Body of pancreas (tissue), 4 donors: ENCODE measurements at places on chromosomes 7 and 10. TPM values are rescaled to one million over a fixed set of nuclear protein-coding genes. Genes with fewer than 3 reads are reported as not detected.

DNA sequence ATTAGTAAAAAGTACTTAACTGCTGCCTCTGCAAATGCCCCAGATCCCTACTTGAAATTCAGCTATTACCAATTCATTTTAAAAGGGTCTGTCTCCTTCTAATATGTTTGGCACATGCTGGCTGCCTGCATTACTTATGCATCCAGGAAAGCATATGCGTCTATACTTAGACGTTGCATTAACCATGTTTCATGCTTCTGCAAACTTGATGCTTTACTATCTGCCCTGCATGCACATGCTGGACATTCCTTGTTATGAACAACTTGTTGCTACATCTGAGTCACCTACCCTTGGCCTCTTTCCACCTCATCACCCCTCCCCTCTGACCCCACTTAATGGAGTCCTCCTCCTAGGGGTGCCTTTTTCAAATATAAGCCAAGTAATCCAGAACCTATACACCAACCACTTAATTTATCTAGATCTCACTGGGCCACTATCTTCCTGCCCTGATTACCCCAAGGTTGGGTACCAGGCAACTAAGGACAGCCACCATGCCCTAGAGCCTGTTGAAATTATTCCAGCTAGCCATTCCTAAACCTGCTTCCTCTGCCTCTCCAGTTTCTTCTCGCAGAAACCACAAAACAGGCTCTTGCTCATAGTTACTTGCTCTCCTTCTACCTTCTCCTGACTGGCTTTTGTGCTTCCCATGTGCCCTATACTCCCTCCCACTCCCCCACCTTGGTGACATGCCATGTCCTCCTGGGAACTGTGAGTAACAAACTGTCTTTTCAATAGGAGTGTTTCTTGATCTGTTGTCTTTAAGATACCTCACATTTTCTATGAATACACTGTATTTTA, 1187.9 kb downstream of the REEP3 start:
- no peak for DNase-seq

- no peak for DNase-seq
Measured at GRCh38 chr7:142798451-142799436, 28.0 kb downstream of the PRSS2 start.

GRCh38 chr10:96513305-96513697, 425 bp downstream of the TLL2 start:
- no peak for DNase-seq

DNA sequence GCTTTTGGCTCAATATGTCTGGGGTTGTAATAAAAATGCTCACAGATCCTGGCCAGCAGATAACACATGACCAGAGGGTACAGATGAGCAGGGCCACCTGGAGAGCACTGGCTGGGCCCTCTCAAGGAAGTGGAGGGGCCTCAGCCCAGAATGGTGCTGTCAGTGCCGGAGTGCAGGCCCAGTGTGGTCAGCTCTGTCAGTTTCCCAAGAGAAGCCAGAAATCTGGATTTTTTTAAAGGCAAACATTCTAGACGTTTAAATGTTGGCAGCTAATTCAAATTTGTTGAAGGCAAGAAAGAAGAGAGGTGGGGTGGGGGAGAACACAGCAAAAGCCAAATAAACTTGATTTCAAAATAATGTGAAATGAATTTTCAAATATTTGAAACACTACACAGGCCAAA, 2.0 kb downstream of the C10orf105 start:
- DNase-seq: no peak

DNA sequence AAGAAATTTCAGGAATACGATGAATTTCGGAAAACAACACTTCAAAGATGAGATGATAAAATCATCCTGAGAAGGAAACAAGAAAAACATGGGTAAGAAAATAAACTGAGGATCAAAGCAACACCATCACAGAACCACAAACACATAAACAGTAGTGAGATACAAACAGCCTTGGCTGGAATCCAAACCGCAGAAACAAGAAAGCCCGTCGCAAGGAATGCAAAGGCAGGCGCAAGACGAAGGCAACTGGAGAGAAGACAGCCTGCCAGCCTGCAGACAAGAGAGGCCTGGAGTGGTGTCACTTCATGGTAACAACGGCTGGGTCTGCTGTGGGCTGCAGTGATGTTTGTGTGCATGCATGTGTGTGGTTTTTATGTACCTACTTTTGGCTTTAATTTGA, 61.8 kb upstream of the DRGX start:
- DNase-seq: no peak

The PRPS1L1 gene
- total RNA-seq: not detected

GRCh38 chr7:142800699-142801260, 30.0 kb downstream of the PRSS2 start:
- DNase-seq: no peak

DNA sequence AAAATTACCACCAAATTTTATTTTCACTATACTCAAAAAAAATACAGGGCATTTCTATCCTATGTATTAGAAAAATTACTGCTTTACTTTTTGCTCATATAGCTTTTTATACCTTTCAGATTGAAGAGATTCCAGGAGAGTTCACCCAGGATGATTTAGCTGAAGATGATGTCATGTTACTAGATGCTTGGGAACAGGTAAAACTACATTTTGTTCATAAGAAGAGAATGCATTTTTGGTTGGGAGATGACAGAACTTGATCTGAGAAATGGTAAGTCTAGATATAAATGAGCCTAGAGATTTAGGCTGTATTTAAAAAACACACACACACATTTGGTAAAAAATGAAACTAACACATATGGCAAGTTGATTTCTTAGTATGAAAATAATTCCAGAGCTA, 38.1 kb upstream of the ARL4A start:
- DNase-seq: no peak

DNA sequence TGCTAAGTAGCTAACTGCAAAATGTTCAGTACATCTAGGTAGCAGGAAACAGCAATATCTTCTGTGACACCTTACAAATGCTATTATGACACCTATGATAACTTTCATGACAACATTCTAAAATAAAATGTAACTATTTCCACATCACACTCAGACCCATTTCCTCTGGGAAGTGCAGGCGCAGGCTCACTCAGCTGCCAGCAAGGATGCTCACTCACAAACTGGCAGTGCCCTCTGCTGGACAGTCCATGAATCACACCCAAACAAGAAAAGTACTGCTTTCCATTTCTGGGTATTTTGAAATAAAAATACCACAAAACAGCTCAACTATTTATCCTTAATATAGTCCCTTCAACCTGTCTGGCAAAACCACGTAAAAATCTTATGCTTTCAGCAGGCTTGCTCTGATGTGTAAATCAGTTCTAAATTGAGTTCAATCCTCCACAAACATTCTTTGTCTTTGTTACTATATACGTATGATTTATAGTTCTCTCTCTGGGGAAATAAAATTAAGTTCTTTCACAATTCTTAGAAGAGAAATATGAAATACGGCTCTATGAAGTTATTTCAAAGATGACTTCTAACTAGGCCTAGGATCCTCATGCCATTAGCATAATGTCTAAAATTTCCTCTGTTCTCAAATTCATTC, 176.6 kb downstream of the PARD3 start:
- peak; percentile 88 for DNase-seq

DNA sequence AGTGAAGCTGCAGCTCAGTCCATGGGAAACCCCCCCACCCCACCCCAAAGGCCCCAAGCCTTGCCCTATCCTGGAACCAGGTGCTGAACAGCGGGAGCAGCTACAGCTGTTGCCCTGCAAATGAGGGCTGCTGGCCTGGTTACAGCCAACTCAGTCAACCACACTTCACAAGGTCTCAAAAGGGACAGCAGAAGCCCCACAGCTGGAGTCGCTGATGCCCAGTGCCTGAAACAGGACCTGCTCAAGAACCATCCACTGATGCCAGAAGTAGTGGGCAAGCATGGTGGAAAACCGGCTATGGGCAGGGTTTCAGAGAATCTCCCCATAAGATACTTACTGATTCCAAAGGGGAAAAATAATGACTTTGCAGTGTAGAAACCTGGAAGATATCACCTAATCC, 110.3 kb downstream of the SLC37A3 start:
- DNase-seq: no peak

DNA sequence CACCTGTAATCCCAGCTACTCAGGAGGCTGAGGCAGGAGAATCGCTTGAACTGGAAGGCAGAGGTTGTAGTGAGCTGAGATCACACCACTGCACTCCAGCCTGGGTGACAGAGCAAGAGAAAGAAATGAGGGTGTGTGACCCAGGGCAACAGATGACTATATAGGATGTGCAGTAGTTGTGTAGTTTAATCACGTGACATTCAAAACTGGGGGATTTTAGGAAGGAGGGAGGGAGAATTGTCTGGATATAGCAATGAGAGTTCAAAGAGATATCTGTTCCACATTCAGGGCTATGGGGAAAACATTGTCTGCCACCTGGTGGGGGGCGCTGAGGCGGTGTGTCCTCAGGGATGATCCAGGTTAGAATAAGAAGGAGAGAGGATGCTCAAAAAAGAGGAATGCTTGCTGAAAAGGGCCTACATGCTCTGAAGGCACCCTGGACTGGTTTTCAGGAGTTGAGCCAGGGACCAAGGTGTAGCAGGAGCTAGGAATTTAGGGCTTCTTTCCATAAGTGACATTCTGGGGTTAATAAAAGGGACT, 7.8 kb upstream of the ZYX start:
- DNase-seq: no peak

- DNase-seq: peak; percentile 80
Measured at GRCh38 chr7:4791738-4792536, 16.5 kb downstream of the AP5Z1 start.

The TMEM130 gene
- total RNA-seq: 0.66 TPM

The CDHR3 gene
- total RNA-seq: 1.6 TPM

DNA sequence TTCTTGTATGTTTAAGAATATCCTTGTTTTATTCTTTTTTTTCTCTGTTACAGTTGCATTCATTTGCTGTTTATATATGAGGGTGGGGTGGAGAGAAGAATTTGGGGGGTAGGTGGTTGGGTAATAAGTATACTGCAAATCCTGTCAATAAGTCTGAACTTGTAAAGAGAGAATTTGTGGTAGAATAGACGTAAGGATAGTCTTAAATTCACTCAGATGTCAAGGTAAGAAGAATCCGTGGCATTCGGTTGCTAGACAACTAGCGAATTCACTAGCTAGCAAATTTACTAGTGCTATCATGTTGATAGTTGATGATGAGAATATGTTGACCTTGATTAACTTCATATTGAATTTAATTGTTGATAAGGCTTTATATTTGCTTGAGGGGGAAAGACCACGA, 40.7 kb downstream of the RSBN1L start:
- DNase-seq: no peak

DNA sequence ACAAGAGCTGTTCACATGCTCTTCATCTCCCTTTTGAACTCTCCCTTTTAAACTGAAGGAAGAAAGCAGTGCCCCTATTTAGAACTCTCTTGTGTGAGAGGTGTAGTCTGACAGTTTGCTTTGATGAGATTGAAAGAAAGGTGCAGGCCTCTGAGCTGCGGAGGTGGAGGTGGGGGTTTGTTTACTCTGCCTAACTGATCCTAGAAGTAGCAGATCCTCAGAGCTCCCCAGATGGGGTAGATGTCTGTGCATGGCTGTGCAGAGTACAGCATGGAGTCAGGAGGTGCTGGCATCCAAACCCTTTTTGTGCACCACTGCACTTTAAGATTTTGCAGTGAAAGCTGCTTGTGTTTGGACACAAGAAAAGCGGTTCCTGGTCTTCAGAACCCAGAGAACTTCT, 58.3 kb downstream of the MINDY4 start:
- no peak for DNase-seq

DNA sequence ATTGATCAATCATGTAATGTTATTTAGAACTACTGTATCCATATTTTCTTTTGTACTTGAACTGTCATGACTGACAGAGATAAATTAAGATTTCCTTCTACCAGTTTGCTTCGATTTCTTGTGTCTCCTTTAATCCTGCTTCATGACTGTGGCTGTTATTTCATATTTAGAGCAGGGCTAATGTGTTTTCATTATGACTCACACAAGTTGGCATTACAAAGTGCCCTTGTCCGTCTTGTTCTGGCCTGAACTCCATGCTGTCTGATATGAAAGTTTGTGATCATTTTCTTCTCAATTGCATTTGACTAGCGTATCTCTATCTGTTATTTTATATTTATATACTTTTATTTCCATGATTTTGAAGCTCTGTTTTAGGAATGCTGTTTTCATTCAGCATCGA, 344.1 kb upstream of the PRKCQ start:
- peak; percentile 37 for DNase-seq

DNA sequence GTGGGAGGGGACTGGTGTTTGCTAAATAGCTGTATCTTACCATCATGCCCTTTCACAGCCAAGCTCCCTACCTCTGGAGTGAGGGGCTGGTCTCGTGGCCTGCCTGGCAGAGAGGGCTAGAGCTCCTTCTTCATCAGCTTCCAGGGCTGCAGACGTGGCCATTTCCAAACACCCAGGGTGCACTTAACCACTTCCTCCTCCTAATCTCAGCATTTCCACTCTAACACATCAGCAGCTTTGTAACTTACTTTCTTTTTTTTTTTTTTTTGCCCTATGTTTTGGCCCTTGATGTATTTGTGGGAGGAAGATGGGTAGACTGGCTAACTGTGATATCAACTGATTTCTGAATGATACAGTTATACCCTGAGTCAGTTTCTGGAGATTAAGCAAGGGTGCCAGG, 27.4 kb downstream of the LRRC4 start:
- no peak for DNase-seq

The CRTAC1 gene
- not detected for total RNA-seq

DNA sequence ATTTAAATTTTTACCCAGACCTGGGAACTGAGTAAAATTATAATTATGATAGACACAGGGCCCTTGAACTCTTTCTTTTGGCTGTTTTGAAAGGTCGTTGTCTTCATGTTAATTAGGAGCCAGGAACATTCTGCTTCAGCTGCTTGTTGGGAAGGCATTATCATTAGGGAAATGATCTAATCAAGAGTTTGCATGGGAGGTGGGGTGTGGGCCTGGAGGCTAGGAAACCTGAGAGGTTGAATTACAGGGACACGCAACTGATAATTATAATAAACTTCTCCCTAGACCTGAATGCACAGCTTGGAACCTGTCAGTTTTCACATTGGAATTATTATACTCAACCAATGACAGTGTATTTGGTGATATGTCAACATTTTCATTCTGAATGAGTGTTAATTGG, 237.7 kb downstream of the CACNB2 start:
- DNase-seq: no peak

DNA sequence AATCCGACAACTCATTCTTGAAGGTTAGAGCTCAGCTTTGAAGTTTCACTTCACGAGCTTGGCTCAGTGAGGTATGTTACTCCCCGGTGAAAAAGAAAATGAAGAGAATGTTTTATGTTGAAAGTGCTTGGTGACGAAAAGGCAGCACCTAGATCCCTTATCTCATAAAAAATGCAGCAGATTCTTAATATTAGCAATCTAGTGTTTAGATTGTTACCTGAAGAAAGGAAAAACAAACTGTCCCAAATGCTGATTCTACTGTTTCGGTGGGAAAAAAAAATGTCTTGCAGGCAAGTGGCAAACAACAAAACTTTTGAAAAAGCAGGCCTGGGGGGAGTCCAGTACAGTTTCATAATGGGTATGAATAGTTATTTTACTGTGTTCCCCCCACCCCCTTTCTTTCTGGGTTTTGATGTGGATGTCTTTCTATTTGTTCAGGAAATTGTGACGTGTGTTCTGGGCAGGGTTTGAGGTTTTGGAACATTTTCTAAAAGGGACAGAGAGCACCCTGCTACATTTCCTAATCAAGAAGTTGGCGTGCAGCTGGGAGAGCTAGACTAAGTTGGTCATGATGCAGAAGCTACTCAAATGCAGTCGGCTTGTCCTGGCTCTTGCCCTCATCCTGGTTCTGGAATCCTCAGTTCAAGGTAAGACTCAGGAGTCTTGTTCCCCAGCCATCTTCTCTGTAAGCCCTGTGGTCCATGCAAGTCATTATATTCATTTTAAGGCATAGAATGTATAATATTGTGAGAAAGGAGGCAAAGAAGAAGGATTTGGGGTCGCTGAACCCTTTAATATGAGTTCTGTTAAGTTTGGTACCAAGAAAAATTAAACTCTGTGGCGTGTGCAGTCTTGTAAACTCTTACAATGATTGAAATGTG, at the start of gene SRGN:
Gene SRGN, plus strand, starts transcription at position 514 of the 881 bp plus-strand sequence. Its CDS starts 55 bp downstream, at position 569.
- DNase-seq: peak; percentile 63

- no peak for DNase-seq
Measured at GRCh38 chr7:45863715-45864114, 9.2 kb downstream of the CCDC201 start.
